ENCODE measurements at places on chromosomes 13 and 19.

GRCh38 chr19:5542665-5543064, 25.1 kb downstream of the TINCR start:
- no peak for DNase-seq

DNA sequence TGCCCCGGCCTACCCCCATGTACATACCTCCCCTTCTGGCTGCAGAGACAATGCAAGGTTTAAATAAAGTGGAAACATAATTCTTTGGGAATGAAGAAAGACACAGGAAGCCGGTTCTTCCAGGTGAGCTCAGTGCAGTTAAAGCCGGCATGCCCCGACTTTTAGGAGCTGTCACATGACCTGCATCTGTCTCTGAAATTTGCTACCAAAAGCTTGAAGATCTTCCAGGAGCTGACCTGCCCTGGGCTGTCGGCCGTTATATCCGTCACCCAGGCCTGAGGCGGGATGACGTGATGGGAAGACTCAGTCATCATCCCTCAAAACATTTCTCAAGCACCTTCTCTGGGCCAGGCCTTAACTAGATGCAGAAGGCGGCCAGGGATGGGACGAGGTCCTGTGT, 10.3 kb downstream of the RAB8A start:
- no peak for DNase-seq

GRCh38 chr13:73251626-73252265, 192.9 kb downstream of the KLF5 start:
- DNase-seq, result no peak

DNA sequence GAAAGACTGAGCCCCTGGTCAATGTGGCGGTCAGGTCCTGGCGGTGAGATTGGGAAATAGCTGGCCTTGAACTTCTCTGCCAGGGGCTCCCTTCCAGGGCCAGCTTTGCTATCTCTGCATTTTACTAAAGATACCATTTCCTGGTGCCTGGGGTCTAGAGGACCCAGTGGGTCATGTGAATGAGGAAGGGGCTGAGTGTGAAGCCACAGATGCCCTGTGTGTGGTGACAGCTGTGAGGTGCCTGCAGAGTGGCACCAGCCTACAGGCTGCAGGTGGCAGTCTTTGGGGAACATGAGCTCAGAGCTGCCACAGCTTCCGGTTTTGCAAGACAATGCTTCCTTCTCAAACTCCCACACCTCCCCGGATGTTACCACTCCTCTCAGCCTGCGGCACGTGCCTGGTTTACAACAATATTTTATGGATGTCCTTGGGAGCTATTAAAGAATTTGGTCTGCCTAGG, 5.2 kb upstream of the MLNR start:
- peak; percentile 25 for DNase-seq
